ENCODE measurements at places on chromosomes 2 and 18. TPM values are rescaled to one million over a fixed set of nuclear protein-coding genes. Genes with fewer than 3 reads are reported as not detected.

- no peak for DNase-seq
These were observed 67.2 kb downstream of the VIL1 start for GRCh38 chr2:218485986-218486667.

UNC80 gene
- 0.14 TPM for total RNA-seq

- no peak for DNase-seq
These were observed 4.9 kb downstream of the NEB start for GRCh38 chr2:151729415-151729811.

SERPINB2 gene
- not detected for total RNA-seq

DNA sequence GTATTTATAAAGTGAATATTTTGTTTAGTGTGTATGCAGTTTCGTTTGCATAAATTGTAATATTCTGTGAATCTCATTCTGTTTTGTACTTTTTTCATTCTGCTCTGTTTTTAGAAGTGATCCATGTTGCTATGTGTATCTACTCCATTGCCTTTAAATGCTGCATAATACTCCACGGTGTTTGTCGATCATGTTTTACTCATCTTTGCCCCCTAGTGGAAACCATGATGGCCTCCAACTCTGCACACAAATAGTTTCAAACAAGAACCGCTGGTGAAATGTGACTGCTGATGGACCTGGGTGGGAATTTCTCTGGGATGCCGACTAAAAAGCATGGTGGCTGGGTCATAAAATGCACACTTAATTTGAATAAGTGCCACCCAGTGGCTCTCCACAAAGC lies 32.0 kb upstream of the SKOR2 start:
- DNase-seq = no peak
